Kasumi-1 (cell line): ENCODE measurements at places on chromosomes 12 and 14.

DNA sequence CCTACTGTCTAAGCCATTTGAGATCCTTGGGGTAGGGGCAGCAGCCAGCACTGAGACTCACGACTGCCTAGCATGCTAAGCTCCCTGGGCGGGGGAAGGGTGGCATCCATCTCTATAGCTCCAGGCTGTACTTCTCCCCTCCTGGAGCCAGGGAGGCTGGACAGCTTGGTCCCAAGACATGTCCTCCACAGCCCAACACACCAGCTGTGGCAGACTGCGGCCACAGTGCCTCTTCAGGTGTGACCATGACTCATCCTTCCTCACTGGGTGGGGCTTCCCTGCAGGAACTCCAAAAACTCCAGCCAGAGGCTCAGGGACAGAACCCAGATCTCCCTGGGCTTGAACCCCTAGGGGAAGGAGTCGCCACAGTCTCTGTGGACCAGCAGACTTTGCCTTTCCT lies 193.9 kb downstream of the GPHN start:
- DNase-seq: no peak

GRCh38 chr12:83040991-83041390 lies 354.3 kb downstream of the TMTC2 start:
- no peak for DNase-seq

DNA sequence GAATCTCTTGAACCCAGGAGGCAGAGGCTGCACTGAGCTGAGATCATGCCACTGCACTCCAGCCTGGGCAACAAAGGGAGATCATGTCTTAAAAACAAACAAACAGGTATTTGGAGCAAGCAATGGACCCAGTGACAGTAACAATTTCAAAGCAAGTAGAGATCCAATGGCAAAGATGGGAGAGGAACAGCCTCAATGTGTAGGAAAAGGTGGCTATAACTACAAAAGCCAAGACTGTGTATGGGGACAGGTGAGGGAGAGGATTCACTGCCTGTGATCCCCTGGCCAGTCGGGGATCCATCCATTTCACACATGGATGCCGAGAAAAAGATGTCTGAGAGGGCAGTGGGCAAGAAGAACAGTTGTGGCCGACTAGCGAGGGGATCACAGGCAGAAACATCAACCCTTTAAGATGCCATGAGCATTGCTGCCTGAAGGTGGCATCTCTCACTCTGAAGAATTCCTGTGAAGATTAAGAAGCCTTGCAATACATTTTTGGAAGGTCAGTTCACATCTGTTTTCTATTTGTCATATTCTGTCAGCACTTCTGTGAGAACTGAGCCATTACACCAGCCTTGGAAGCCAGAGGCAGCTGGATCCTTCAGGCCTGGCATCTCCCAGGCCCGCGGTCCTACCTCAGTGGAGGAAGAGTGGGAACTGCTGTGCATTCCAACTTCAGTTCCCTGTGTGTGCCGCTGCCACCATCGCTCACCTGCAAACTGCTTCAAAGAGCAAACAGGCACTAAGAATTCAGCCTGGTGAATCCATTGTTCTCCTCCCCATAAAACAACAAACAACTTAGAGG lies 54.5 kb upstream of the FRS2 start:
- peak; percentile 32 for DNase-seq

- DNase-seq: peak; percentile 72
These were observed 161.3 kb downstream of the RPL10L start for GRCh38 chr14:46490238-46490685.

DNA sequence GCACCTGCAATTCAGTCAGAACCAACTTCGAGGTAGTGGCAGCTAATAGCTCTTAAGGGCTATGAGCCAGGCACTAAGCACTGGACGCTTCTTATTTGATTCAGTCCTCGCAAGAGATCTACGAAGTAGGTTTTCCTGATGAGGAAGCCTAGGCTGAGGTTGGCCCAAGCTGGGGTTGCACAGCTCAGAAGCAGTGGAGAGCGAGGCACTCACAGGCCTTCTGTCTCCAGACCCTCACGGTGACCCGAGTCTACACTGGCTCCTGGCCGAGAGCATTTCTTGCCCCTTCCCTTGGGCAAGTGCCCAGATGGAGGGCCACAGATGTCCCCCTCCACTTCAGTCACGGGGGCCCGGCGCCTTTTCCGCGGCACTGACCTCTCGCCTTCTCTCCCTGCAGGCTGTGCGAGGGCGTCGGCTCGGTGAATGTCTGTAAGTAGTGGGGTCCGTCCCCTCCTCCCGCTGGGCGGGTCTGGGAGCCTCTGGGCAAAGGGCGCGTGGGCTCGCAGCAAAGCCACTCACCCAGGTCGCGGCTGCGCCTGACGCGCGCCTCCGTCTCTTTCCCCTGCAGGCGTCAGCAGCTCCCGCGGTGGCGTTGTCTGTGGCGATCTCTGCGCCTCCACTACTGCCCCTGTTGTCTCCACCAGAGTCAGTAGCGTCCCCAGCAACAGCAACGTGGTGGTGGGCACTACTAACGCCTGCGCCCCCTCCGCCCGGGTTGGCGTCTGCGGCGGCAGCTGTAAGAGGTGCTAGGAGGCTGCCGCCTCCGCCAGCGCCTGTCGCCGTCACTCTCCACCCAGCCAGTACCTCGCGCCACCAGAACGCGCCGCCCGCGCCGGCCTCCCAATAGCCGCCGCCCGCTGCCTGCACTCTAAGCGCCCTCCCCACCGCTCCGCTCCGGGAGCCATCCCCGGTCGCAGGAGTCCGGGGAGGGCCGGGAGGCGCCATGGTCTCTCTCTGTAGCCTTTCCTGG lies 13.1 kb downstream of the KRT83 start:
- DNase-seq: no peak

GRCh38 chr14:100683578-100683977 lies 43.1 kb upstream of the DLK1 start:
- DNase-seq: peak; percentile 53

DNA sequence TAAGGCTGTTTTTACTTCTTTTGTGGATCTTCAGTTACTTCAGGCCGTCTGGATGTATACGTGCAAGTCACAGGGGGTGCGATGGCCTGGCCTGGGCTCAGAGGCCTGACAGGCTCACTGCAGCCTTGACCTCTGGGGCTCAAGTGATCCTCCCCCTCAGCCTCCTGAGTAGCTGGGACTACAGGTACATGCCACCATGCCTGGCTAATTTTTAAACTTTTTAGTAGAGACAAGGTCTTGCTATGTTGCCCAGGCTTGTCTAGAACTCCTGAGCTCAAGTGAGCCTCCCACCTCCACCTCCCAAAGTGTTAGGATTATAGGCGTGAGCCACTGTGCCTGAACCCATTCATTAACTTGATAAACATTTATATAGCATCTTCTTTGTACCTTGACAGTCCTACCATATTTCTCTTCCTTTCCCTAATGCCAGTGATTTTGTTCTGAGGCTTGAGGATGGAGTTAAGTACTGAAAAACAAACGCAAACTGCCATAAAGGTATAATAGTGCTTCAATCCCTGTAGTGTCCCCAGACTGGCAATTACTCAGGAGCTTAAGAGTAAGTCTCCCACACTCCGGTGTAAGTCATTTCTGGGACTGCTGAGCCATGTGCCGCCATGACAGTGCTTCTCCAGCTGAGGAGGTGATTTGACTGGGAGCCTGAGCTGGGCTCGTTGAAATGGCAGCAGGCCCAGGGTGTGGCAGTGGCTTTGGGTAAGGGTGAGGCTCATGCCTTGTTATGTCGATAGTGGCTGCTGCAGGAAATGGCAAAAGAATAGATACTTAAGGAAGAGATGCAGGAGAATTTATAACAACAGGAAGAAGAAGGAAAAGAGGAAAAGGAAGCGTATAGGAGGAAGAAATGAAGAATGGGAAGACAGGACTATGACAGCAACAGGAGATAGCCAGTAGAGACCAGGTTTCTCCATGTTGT lies 43.7 kb upstream of the HECTD1 start:
- no peak for DNase-seq

DNA sequence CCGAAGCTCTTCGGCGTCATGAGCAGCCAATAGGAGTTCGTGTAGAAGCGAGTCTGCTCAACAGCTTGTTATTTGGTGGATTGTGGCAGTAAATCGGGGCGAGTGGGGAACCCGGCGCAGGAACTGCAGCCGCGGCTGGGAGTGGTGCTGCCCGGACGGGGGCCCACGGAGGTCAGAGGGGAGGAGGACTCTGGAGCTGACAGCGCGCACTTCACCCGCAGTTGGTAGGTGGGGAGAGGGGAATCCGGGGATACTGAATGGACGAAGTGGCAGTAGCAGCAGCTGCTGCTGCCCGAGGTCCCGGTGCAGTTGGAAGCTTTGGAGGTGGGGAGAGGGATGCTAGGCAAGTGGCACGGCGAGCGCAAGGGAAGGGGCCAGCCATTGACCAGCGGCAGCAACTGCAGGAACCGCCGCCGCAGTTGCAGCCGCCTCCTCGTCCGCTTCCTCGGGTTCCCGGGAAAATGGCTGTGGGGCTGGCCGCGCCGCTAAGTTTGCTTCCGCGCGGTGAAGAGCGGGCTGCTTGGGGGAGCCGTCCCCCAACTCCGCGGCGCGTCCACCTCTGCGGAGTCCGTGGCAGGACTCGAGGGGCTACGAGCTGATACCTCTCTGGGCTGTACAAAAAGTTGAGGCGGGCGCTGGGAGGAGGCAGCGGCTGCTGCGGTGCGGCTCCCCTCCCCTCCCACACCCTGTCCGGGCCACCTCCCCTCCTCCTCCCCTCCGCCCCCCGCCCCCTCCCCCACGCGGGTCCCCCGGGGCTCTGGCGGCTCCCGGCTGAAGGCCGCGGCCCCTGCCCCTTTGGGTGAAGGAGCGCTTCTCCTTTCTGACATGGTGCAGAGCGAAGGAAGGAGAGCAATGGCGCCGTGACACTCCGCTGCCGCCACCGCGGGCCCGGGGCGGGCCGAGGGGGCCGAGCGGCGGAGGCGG lies at the start of gene ARID4A:
Gene ARID4A, plus strand, starts transcription at position 79 of the 924 bp plus-strand sequence. CDS start 1,300 bp downstream, outside the sequence.
- peak; percentile 14 for DNase-seq

DNA sequence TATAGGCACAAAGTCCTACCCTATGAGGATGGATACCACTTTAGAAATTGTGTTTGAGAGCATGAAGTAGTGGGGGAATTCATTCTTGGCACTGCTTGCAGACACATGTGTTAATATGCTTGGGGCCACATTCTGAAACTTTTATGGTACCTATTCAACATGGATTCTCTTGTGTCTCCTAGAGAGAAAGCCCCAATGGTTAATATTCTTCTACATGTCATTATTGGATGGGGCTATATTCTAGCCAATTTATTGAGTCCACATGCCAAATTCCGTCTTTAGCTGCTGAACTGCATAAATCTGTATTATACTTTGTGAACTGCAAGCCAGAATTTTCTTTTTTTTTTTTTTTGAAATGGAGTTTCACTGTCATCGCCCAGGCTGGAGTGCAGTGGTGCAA lies 140.0 kb downstream of the KICS2 start:
- no peak for DNase-seq

- no peak for DNase-seq
These were observed 4.8 kb downstream of the YBX3 start for GRCh38 chr12:10718279-10718821.

DNA sequence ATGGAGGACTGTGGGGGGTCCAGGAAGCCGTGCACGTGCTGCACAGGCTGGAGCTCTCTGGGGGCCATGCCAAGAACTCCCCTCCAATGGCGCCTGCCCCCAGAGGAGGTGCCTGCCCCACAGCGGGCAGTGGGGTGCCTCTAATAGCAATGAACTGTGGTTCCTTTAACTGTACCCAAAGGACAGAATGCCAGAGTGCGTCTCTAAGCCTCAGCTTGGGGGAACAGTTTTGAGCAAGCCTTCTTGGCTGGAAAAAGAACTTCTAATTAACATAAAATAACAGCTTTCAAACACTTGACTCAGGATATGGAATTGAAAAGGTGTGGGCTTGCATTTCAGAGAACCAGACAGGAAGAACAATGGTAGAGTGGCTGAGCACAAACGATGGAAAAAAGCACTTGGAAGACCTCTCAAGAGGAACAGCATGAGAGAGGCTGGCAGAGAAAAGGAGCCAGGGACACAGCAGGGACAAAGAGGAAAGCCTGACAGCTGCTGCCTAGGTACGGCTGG lies 195.6 kb downstream of the TTC7B start:
- DNase-seq: no peak

- DNase-seq: no peak
These were observed 51.0 kb upstream of the SRSF5 start for GRCh38 chr14:69715725-69716477.

DNA sequence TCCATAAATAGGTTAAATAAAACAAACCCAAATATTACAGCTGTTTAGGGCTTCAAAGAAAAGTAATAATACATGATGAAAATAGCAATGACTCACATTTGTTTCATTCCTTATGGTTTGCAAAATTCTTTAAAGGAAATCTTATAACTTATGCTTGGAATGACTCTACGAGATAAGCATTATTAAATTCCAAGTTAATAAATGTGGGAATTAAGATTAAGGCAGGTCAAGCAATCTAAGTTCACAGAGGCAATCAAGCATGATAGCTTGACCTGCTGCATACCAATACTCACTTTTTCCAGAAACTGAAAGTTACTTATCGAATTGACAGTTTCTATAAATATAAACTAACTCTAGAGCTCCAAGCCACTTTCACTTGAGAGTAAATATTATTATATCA lies 1002.9 kb upstream of the SEL1L start:
- no peak for DNase-seq

- DNase-seq: no peak
These were observed 65.4 kb downstream of the FZD10 start for GRCh38 chr12:130227641-130228040.

DNA sequence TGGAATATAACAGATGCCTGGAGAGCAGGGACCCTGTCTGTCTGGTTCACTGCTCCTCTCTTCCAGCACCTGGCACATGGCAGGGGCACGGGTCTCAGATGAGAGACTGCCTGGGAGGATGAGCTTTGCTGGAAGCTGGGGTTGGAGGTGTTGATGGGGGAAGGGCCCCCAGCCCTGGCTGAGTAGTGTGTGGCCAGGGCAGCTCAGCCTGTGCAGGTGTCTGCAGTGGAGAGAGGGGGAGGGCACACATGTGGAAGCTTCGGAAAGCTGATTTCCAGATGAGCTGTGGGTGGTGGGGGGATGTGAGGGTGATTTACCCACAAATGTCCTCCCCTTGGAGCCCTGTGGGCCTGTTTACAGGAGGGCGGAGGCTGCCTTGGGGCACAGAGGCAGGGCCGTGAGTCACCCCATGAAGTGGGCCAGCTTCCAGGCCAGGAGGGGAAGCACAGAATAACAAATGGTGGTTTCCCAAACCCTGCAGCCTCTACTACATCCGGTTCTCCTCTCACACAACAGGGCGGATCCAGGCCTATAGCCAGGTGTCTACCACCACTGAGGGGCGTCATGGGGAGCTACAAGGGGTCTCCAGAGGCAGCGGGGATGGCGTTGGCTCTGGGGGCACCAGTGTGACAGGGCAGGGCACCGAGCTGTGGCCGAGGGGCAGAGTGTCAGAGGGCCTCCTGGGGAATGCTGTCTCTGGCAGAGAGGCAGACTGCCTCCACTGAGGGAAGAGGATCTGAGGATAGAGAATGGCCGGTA lies 11.0 kb downstream of the KRT7 start:
- peak; percentile 74 for DNase-seq

GRCh38 chr12:13749389-13749788 lies 232.0 kb downstream of the GRIN2B start:
- DNase-seq: no peak

DNA sequence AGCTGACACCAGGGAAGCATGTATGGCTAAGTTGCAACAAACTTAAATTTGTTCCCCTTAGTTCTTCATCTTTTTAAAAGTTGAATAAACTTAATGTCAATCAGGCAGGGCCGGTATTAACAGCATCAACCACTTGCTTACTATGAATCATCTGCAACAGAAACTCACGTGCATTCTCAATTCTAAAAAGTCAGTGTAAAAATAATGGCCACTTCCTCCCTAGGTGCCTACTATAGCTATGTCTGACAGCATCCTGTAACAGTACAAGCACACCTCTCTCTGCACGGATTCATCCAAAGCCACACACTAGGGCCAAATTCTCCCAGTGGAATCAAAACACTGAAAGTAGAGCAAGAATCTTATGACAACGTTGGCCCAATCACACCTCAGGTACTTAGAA lies 48.6 kb downstream of the PPP1R36 start:
- DNase-seq: no peak

- DNase-seq: no peak
These were observed 1255.4 kb downstream of the LRFN5 start for GRCh38 chr14:42862114-42862513.
